ENCODE measurements at places on chromosomes 3 and 15.

DNA sequence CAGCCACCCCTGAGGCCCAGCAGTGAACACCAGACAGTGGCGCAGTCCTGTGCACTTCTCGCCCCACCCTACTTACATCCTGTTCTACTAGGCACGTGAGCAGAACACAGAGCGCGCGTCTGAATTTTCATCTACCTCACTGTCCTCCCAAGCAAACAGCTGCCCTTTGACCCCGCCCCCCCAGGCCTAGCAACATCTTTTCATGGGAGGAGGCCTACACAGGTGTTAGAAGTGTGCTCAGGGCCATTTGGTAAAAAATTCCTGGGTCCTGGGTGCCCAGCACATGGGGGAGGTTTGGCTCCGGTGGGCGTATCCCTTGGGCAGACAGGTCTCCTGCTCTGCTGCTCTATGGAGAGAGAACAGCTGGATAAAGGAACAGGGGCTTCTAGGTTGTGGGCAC, 95.0 kb downstream of the MYLK start:
- DNase-seq, result no peak

GRCh38 chr3:140754936-140755335, 77.1 kb downstream of the TRIM42 start:
- DNase-seq, result no peak

DNA sequence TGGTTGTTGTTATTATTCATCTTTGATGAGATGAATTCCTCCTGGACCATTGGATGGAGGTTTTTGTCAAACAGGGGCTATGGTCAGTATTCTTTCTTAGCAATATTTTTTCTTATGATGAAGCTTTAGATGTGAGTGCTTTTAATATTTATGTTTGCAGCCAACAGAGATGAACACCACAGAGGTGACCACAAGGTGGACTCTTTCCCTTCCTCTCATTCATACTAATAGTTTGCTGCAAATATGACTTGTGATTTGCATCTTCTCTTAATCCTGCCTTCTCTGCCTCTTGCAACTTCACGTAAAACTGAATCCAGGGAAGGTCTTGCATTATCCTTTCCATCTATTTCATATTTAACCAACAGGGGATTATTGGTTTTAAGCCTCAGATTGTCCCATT, 473.1 kb upstream of the UBE2E2 start:
- no peak for DNase-seq

DNA sequence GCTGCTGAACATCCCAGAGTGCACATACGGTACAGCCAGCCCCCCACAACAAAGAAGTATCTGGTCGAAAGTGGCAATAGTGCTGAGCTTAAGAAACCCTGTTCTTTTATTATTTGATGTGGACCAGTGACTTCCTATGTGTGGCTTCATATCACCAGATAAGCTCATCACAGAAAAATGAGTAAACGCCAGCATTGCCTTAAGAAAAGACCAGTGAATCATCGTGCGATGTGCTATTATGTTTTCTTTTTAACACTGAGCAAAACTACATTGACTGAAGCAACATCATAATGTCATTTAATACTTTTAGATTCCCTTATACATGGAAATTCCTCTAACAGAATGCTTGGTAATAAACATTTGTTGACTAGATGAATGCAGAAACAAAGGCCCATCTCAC, 45.2 kb upstream of the ARRDC4 start:
- DNase-seq, result no peak

- no peak for DNase-seq
Observed at GRCh38 chr3:50333744-50334328, 5.8 kb upstream of the TUSC2 start.

GRCh38 chr3:189631409-189631808, 220 bp downstream of the TP63 start:
- no peak for DNase-seq

GRCh38 chr3:157166115-157166514, 6.2 kb upstream of the CCNL1 start:
- no peak for DNase-seq

DNA sequence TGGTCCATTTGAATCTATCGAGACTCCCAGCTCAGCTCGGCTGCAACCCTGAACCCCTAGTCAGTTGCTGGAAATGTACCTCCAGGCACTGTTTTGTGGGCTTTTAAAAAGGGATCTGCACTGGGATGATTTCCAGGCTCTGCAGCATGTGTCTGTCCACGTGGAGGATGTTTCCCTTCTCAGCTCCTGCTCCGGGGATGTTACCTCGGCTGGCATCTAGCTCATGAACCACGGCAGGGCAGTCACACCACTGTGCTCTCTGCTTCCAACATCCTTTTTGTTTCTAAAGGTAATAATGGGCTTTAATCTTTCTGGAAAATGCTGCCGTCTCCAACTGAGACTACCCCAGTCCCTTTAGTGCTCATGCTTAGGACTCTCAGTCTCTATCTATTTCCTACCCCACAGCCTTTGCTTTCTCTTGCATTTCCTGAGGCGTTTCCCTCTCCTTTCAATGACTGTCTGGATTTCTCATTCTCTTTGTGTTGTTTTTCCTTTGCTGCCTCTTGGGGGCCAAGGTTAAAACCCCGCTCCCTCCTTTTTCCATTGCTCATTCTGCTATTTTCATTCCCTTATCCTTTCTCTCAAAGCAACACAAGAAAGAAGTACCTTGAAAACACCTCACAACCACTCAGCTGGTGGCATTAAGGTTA, 42.9 kb upstream of the AKAP13 start:
- DNase-seq, result no peak

GRCh38 chr3:132283440-132283839, 33.8 kb upstream of the ACP3 start:
- DNase-seq, result no peak

DNA sequence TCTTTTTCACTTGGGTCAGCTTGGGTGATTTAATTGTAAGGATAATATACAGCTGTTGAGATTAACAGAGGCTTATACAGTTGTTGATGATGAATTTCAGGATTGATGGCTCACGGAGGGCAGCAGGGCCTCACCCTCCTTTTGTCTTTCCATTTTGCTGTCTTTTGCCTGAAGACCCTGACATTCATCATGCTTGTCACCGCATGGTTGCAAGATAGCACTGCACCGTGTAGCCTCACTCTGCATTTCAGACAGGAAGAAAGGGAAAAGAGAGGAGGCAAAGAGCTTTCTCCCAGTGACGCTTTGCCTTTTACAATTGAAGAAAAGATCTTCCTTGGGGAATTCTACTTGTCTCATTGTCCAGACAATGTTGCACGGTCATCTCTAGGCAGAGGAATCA, 115.1 kb downstream of the TPRG1 start:
- DNase-seq, result no peak

DNA sequence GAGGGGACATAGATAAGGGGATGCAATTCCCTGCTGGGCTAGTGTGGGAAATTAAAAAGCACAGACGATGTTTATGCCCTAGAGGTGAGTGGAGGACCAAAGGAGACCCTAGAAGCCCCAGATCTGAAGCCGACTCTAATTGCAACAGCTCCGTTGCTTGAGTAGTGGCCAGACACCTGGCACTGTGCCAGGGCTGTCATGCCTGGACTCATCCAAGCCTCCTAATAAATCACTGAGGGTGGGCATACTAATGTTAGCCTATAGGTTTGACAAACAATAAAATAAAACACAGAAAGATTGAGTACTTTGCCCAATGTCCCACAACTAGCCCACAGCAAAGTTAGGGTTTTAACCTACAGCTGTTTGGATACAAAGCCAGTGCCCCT, 25.4 kb upstream of the MRPS22 start:
- DNase-seq, result no peak

DNA sequence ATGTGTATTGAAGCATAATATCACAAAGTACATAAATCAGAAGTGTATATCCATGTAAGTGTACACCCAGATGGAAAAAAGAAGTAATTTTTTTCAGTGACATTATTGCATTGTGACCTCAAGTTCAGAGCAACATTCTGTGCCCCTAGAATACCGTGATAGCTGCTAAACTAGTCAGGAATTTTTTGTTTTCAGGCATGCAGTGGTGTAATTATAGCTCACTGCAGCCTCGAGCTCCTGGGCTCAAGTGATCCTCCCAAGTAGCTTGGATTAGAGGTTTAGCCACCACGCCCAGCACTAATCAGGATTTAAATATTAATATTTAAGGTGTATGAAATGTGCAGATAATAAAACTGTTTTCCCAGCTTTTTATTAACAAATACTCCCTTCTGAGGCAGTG, 25.5 kb downstream of the SEC62 start:
- no peak for DNase-seq

GRCh38 chr3:8938021-8938420, 25.3 kb downstream of the RAD18 start:
- DNase-seq, result no peak

Data from NCI-H2081 treated with DMSO at 0.1 percent for 48 hours (cell line).